Mammary epithelial cell (primary cell): ENCODE measurements at places on chromosomes 2 and 18.

- DNase-seq = peak; percentile 33
Observed at GRCh38 chr2:14530506-14530905, 102.0 kb upstream of the LRATD1 start.

DNA sequence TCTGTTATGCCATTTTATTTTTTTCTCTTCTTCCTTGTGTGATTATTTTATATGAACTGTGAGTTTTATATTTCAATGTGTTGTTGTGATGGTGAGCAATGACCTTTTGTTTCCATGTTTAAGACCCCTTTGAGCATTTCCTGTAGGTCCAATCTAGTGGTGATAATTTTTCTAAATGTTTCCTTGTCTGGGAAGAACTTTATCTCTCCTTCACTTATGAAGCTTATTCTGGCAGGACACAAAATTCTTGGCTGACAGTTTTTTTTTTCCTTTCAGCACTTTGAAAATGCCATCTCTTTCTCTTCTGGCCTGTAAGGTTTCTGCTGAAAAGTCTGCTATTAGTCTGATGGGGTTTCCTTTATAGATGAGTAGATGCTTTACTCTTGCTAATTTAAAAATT, 53.2 kb downstream of the G6PC2 start:
- DNase-seq = no peak

GRCh38 chr2:111071600-111072171, 49.0 kb upstream of the BCL2L11 start:
- DNase-seq = peak; percentile 87

- DNase-seq = no peak
Observed at GRCh38 chr18:53503914-53504441, 720.5 kb downstream of the MBD2 start.

DNA sequence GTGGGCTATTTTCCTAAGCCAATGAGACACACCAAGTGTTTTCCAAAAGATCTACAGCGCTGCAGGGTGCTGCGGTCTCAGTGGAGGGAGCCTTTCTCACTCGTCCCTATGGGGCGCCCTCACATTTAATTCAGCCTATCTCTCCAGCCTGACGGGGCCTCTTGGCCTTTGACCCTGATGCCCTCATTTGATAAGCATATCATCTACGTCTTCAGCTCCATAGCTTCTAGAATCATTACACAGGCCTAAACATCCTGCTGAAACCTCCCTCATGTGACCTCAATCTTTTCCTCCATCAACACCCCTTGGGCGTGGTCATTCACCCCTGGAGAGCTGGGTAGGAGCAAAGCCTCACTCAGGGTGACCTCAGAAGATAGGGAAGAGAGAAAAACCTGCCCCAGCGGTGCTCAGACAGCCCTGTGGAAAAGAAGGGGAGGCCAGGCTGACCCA, 57.4 kb downstream of the CYP26B1 start:
- DNase-seq = no peak

GRCh38 chr2:14866736-14867352, 234.3 kb downstream of the LRATD1 start:
- DNase-seq = no peak

DNA sequence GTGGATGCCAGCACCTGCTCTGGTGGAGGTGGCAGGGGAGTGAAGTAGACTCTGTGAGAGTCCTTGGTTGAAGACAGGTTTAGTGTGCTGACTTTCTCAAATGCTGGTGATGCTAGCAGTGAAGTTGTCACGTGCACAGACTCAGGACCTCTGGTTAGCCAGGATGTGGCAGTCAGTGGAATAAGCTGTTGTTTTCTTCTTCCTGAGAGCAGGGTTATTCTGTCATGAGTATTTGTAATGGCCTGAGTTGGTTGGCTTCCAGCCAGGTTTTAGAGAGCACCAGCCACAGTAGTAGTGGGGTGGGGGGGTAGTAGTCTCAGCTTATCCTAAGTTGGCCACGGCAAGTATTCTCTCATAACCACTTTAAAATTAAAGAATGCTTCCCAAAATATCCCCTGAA, 238.5 kb upstream of the FBXO11 start:
- DNase-seq = no peak

GRCh38 chr2:1907849-1908533, 163.7 kb upstream of the PXDN start:
- DNase-seq = no peak

DNA sequence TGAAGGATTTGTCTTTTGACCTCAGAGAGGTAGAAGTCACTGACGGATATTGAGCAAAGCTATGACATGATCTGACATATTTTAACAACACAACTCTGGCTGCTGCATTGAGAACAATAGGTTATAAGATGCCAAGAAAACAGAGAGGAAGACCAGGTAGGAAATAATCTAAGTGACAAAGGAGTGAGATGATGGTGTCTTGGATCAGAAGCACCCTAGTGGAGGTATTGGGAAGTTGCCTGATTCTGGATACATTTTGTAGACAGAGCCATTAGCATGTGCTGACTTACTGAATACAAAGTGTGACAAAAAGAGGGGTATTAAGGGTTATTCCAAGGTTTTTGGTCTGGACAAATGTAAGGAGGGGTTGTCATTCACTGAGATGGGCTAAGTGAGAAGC, 1438.1 kb downstream of the DPP10 start:
- no peak for DNase-seq

DNA sequence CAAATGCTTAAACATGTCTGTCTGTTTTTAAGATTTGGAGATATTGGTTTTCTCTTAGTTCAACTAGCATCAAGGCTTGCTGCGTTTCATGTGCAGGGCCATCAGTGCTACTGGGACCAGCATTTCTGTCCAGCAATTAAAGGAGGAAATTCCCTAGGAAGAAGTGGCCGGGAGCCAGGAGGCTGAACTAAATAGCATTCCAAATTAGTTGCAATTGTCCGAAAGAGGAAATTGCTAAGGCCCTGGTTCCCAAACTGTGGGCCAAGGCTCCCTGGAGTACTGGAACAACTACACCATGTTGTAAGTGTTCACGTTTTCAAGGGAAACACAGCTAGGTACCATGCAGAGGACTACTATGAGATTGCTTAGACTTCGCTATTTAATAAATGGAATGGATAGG, 257.9 kb downstream of the PTPRM start:
- no peak for DNase-seq

- DNase-seq = no peak
Observed at GRCh38 chr2:31282634-31283033, 48.7 kb downstream of the EHD3 start.

- DNase-seq = no peak
Observed at GRCh38 chr18:21979171-21979560, 190.2 kb upstream of the GATA6 start.

DNA sequence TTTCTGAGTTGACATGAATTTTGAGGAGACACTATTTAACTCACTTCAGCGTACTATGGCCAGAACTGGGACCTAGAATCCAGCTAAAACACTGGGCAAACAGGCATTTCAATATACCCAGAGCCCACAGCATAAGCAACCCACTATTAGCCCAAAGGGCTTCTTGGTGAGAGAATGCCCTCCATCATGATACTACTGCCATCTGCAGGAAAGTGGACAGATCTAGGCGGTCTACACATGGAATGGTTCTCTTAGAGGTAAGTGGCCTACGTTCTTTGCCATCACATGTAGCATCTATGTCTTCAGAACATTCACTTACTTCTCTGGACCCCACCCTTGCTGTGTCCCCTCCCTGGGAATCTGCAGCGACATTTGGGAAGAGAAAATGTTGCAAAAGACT, 181.3 kb upstream of the LINC00305 start:
- DNase-seq = no peak

- no peak for DNase-seq
Observed at GRCh38 chr2:235725841-235726240, 232.0 kb downstream of the AGAP1 start.

GRCh38 chr2:77649856-77650255, 127.7 kb upstream of the LRRTM4 start:
- DNase-seq = no peak

- DNase-seq = no peak
Observed at GRCh38 chr2:98175811-98176210, 88.8 kb downstream of the VWA3B start.

DNA sequence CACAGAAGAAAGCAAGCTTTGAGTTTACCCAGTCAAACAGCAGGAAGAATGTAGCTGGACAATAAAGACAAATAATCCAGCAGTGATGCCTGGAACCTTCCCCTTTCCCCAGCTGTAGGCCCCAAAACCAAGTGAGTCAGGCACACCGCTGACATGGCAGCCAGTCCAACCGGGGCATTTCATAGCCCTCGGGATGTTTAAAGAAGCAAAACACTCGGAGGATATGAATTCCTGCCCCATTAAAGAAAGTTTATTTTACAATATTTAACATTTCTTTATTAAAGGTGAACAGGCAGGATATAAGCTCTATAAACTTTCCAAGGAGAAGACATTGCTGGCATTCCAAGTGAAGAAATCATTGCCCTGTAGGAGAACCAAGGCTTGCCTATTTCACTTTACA, 507.6 kb upstream of the TNP1 start:
- peak; percentile 33 for DNase-seq

- DNase-seq = no peak
Observed at GRCh38 chr2:155424518-155424917, 726.0 kb downstream of the KCNJ3 start.

GRCh38 chr2:57973621-57974186, 72.9 kb upstream of the VRK2 start:
- no peak for DNase-seq

GRCh38 chr18:77547757-77548156, 298.1 kb downstream of the GALR1 start:
- DNase-seq = no peak

DNA sequence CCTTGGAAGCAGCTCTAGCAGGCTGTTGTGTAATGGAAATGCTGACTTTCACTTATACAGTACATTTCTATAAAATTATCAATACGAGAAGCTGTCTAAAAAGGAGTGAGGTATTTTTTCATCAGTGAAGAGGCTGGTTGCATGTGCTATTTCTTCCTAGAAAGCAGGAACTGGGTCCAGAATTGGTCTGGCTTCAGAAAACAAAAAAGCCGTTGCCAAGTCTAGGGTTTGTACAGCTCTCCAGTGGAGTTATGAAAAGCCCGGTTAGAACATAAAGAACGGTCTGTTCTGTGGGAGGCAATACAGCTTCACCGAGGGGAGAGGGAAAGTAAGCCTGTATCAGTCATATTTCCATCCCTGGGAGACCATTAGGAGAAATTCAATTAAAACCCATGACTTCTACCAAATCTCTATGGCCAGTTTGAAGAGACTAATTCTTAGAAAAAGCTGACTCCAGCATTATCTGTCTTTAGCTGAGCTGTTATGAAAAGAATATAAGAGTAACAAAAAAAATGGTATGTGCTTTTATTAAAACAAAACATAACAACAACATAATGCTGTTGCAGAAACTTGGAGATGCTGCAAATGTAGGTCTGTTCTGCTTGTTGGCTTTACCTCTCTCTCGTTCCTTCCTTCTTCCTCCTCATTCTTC, 217.0 kb downstream of the CMPK2 start:
- DNase-seq = no peak

GRCh38 chr2:239943991-239944631, 81.0 kb downstream of the NDUFA10 start:
- no peak for DNase-seq

GRCh38 chr2:105489168-105489878, 90.5 kb upstream of the FHL2 start:
- no peak for DNase-seq

DNA sequence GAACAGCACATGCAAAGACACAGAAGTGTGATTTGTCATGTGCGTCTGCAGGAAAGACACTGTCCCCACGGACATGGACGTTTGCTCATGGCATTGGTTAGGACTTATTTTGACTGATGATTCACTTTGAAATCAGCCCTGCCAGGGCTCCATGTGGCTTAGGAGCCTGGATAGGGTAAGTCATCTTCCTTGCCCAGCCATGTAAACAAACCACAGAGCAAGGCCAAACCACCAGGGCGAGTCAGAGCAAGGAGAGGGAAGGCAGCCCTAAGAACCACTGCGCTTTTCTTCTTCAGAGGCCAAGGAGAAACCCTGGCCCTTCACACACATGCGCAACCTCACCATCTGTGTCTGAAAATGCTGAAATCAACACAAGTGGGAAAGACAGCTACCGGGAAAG, 88.8 kb downstream of the GFPT1 start:
- peak; percentile 96 for DNase-seq

- DNase-seq = no peak
Observed at GRCh38 chr2:61660511-61661388, 122.6 kb upstream of the XPO1 start.

DNA sequence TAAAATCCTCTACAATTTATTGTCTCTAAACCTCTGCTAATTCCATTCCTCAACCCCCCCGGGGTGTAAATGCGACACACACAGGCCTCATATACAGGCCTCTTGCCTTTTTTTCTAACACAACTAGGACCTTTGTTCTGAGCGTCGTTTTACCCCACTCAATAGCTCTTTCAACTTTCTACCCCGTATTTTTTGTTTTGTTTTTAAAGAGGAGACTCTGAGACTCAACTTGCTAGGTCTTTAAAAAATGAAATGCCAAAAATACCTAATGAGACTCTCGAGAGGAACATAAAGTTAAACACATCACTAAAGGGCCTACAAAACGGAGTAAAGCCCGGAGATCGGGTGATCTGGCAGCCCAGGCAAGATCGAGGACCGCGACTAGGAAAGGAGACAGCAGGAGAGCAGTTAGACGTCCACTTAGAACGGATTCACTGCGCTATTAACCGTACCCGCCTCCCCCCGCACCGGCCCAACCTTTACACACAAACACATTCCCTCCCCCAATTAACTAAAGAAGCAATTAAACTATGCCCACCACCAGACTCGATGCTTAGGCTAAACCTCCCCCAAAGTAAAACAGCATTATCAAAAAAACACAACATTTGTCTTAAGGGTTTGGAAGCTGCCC, 1.7 kb downstream of the TRIP12 start:
- peak; percentile 22 for DNase-seq

DNA sequence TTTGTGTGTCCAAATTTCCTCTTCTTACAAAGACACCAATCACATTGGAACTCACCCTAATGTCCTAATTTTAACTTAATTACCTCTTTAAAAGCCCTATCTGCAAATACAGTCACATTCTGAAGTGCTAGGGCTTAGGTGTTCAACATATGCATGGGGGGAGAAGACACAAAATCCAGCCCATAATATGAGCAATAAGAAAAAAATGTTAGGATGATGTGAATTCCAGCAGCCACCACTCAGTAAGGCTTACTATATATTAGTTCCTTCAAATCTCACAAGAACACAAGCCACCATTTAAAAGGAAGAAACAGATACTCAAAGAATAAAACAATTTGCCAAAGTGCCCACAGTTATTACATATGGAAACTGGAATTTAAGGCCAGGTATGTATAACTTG, 285.7 kb downstream of the EPHA4 start:
- DNase-seq = no peak

GRCh38 chr2:45218931-45219339, 209.7 kb upstream of the SIX2 start:
- peak; percentile 16 for DNase-seq

GRCh38 chr2:217399291-217399690, 539.4 kb upstream of the TNP1 start:
- DNase-seq = no peak
